Upper lobe of left lung (tissue), 6 donors: ENCODE measurements at places on chromosomes 1 and 21. TPM values are rescaled to one million over a fixed set of nuclear protein-coding genes. Genes with fewer than 3 reads are reported as not detected.

Gene SLC44A3
- 10.9 TPM for total RNA-seq

Gene VWA5B1
- total RNA-seq = 0.77 TPM

DNA sequence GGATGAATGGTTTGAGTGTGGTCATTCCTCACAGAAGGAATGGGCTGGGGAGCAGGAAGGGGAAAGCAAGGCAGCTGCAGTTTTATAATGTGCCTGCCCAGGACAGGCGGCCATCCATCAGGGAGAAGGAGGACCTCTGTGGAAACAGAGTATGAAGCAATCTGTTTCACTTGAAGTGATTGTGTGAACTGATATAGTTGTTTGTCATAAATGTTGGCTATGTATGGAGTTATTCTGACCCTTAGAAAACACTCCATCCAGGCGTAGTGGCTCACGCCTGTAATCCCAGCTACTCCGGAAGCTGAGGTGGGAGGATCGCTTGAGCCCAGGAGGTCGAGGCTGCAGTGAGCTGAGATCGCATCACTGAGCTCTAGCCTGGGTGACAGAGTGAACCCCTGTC, 46.5 kb downstream of the NENF start:
- DNase-seq = no peak

Gene KCNT2
- 4.6 TPM for total RNA-seq

- no peak for DNase-seq
These were observed 125.2 kb upstream of the GALNT2 start for GRCh38 chr1:229941831-229942230.

- peak; percentile 62 for DNase-seq
These were observed 35.2 kb downstream of the URB2 start for GRCh38 chr1:229661022-229661877.

GRCh38 chr1:155978973-155979429, 654 bp upstream of the ARHGEF2 start:
- no peak for DNase-seq

- DNase-seq = peak; percentile 22
These were observed 104.9 kb downstream of the CNIH3 start for GRCh38 chr1:224721000-224721399.

Gene CFH
- 44.8 TPM for total RNA-seq

GRCh38 chr1:150429805-150430204, 57.4 kb upstream of the TARS2 start:
- no peak for DNase-seq

- no peak for DNase-seq
These were observed 79.2 kb downstream of the RIPK4 start for GRCh38 chr21:41687633-41688032.

DNA sequence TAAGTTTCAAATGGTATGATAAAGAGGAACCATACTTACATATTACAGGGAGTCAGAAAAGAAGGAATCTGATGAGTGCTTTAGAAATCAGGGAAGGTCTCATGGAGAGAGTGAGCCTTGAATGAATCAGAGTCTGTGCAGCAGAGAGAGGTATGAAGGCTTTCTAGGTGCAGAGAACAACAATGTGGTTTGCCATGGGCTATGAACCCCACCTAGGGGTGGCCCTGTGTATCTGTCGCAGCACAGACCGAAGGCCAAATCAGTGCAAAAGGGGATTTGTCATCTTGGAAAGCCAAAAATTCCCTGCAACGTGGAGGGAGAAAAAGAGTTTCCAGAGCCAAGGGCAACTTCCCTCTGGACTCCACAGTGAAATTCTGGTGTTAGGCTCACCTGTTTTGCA, 3.5 kb downstream of the PAPPA2 start:
- DNase-seq = no peak

Gene MAN1C1
- total RNA-seq = 32.5 TPM
